ENCODE measurements at places on chromosomes 16 and 17.
A peak's percentile ranks its signal among the peaks of the same experiment; 100 is the strongest.

DNA sequence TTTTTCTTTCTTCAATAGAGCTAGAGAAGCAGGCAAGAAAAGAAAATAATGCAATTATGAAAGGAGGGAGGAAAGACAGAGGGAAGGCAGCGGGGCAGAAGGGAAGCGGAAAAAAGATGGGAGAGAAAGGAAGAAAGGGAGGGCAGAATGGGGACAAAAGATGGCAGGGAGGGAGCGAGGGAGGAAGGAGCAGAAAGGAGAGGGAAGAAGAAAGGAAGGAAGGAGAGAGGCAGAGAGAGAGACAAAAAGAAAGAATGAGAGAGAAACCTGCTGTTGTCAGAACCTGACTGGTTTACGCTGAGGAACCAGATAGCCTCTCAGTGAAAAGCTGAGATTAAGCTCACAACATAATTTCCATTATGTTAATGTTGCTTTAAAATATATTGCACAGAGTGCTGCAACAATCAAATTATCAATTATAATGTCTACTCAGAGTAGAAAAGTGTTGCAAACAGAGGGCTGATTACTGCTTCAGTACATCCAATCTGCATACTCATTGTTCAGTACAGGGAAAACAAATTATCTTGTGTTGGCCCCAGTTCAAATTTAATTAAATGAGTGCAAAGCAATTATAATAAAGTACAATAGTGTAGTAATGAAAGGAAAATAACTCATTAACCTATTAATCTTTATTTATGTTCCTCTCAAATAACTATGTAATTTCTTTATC lies 32.0 kb upstream of the TOX3 start:
- no peak for DNase-seq

GRCh38 chr16:47141773-47142485 lies 1.8 kb downstream of the NETO2 start:
- DNase-seq = peak; percentile 25

GRCh38 chr16:50302472-50303005 lies 36.2 kb downstream of the ADCY7 start:
- DNase-seq = no peak

DNA sequence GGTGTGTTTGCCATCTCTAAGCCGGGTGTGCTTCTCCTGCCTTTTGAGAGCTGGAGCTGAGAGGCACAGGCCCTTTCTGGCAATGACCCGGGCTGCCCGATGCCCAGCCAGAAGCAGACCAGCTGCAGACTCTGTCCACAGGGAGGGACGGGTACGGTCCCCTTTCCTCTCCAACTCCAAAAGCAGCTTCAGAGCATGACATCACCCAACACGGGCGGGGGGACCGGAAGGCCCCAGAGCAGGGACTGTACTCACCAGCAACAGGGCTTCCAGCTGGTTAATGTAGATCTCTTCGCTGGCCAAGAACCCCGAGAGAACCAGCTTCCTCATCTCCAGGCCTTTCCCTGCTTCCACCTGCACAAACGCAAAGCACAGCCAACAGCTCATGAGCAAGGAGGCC lies 79.4 kb downstream of the ABR start:
- DNase-seq = no peak

DNA sequence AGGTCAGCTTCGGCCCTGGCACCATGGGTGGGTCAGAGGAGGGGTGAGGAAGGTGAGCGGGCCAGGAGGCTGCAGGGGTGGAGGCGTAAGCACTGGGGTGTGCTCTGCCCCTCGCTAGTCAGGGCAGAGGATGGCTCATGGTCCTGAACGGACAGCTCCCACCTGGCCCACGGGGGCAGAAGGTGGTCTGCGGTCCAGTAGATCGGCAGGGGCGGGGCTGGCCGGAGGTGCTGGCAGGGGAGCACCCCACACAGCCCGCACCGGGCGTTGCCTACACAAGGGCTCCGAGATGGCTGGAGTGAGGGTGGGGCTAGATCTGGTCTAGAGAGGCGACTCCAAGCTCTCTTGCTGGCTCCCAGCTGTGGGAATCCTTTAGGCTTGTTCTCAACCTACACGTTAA lies 8.2 kb downstream of the NPTX1 start:
- DNase-seq = no peak

DNA sequence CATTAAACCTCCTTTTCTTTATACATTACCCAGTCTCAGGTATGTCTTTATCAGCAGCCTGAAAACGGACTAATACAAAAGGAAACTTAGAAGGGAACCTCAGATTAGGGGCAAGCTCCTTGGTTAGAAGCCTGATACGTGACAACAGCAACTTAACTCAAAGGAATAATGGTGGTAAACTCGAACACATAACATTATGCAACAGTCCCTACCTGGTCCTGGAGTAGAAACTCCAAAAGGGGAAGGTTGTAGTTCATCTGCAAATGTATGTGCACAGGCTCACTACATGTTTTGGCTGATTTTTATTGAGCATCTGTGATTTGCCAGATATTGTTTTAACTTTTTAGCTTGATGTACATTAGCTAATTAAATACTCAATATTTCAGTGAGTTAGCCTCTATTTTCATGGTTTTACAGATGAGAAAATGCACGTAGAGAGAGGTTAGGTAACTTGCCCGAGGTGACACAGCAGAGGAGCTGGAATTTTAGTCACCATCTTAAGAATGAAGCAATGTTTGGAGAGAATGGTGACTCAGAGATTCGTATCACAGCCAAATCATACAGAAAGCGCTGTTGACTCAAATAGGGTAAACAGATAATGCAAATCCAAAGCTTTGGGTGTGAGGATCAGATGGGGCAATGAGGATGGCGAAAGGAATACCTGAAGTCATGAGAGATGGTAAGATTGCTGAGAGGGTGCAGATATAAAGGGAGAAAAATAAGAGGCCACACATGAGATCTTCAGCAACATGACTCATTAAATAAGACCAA lies 194.9 kb upstream of the RBFOX1 start:
- no peak for DNase-seq

GRCh38 chr16:22397464-22397863 lies 23.0 kb upstream of the CDR2 start:
- DNase-seq = no peak

DNA sequence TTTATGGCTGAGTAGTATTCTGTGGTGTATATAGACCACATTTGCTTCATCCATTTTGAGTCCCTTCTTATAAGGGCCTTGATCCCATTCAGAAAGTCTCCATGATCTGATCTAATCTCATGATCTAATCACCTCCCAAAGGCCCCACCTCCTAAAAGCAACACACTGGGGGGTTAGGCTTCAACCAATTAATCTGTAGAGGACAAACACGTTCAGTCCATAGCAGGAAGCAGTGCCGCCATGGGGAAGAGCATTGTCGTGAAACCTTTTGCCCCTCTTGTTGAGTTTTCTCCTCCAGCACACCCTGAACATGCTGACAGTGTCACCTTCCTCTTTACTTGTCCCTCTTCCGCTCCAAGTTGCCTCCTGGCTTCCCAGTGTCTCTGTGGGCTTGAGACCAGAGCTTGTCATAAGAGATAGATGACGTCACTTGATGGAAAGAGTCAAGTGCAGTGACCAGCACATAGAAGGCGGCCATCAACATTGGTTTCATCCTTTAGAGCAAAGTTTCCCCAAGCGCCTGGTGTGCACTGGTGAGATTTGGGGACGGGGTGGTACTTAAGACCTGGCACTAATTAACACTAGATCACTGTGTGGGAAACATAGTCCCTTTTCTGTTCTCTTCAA lies 74.1 kb downstream of the PRKCB start:
- DNase-seq = no peak

GRCh38 chr17:32551186-32551955 lies 64.6 kb downstream of the CDK5R1 start:
- no peak for DNase-seq

DNA sequence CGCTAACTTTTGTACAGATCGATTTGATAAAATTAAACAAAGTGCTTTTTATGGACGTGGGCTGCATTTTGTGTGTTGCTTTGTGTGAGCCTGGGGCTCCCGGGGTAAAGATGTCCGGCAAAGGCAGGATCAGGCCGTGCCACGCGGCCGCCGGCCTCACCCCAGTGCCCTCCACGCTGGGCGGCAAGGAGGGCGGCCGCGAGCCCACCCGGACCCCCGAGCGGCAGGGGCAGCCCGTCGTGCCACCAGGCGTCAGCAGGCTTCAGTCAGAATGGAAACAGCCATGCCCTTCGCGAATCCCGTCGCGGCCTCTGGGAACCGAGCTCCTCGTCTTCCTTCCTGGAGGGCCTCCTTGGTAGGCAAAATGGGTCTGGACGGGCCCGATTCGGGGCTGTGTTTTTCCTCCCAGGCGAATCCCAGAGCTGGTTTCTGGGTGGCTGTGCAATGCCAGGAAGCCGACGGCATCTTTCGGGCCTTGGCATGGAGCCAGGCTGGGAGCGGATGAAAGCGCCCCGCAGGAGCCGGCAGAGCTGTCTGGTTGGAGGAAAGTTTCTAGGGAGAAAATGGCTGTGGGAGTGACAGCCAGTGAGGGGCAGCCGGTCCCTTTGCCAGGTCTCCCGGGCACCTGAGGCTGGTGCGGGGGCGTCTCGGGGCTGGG lies 5.5 kb downstream of the SOX8 start:
- no peak for DNase-seq

GRCh38 chr16:87958632-87959031 lies 7.4 kb downstream of the BANP start:
- DNase-seq = no peak

- no peak for DNase-seq
Observed at GRCh38 chr16:59048876-59049275, 314.8 kb upstream of the GOT2 start.

DNA sequence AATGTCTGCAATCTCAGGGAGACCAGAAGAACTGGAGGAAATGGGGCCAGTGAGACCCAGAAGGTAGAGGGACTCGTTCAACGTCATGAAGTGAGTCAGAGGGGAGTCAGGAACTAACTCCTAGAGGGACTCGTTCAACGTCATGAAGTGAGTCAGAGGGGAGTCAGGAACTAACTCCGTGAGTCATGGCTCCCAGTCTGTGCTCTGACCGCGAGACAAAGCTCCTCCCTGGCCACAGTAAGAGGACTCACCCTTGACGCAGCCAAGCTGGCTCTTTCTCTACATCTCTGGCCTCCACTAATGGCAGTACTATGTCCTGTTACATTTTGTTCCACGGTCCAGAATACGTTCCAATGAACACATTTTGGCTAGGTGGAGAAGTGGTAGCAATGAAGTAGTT lies 902.5 kb downstream of the KCNJ2 start:
- DNase-seq = no peak

DNA sequence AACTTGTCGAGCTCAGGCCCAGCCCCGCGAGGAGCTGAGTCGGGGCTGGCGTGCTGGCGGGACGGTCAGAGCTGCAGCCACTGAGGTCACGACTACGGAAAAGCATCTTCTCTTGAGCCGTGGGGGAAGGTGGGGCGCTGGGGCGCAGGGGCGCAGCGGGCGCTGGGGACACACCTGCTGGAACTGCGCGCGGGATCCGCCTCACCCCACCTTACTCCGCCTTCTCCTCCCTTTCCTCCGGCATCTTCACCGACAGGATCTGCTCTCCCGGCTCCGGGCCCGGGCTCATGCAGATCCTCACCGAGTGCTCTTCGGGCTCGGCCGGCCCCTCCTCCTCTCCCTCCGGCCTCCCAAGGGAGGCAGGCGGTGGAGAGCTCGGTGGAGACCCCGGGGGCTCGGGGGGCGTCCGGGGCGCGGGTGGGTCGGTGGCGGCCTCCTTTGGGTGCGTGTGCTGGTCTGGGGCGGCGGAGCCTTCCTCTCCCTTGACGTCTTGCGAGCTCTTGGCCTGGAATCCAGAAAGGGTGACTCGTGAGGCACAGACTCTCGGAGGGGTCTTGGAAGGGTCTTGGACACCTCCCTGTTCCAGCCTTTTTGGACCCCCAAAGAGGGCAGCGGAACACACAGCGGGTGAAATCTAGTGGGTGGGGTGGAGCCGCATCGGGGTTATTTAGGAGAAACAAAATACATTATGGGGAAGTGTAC lies 81.8 kb upstream of the KIFC3 start:
- DNase-seq = no peak

- DNase-seq = no peak
Observed at GRCh38 chr17:29050176-29050575, 7.2 kb downstream of the PIPOX start.

- no peak for DNase-seq
Observed at GRCh38 chr17:60695960-60696359, 18.3 kb downstream of the BCAS3 start.

- no peak for DNase-seq
Observed at GRCh38 chr16:19284207-19284606, 1.3 kb upstream of the CLEC19A start.

DNA sequence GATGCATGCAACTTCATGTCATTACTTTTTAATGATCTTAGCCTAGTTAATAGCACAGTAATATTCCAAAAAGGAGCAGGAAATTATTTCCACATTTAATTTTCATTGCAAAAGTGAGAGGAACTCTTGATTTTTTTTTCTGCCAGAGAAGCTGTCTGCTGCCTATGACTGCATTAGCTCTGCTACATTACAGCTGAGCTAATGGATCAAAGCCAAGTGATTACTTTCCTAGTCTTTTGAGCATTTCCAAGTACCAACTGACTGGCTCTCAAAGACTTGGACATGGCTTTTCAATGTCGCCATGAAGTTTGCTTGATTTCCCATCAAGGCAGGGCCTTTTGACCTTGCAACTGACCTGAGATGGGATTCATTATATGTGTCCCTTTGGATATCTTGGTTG lies 356.6 kb upstream of the XYLT1 start:
- DNase-seq = no peak

DNA sequence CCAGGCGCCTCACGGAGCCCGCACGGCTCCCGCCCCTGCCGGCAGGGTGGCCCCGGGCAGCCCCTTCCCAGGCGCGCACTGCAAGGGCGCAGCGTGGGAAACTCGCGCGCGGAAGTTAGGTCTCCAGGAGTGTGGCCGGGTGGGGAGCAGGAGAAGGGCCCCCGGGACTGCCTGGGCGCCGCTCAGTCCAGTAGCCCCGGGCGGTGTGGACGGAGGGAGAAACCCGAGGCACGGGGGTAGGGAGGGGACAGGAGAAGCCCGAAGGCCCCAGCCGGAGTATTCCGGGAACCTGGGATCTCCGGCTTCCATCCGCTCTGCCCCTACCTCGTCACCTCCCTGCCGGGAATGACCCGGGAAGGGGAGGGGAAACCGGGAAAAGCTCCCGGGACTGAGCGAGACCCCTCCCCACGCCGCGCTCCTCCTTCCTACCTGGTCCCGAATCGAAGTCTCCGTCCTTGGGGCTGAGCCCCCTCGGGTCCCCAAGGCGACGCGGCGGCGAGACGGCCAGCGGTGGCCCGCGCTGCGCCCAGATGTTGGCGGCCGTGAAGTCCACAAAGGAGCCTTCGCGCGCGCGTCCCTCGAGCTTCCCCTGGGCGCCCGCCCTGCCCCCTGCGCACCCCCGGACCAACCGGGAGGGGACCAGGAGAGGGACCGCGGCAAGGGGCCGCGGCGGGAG lies 418 bp downstream of the SOCS3 start:
- no peak for DNase-seq

GRCh38 chr16:57500578-57501111 lies 14.4 kb upstream of the DOK4 start:
- DNase-seq = no peak

GRCh38 chr17:72587156-72587555 lies 466.3 kb downstream of the SOX9 start:
- no peak for DNase-seq

DNA sequence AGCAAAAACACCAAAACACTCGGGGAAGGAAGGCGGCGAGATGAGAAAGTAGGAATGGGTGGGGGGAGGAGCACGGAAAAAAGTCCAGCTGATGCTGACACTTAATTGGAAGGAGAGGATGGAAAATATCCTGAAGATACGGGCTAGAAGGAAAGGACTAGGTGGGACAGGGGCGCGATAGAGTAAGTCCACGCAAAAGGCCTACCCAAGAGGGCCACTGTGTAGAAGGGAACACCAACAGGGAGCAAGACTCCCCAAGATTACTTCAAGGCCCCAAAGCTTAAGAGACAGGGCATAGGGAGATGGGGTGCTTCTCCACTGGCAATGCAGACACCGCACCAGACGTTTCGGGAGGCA lies 736 bp downstream of the APPBP2 start:
- DNase-seq = no peak

Measured in esophagus squamous epithelium (tissue), 5 donors.